ENCODE measurements at places on chromosomes 13 and 19.

DNA sequence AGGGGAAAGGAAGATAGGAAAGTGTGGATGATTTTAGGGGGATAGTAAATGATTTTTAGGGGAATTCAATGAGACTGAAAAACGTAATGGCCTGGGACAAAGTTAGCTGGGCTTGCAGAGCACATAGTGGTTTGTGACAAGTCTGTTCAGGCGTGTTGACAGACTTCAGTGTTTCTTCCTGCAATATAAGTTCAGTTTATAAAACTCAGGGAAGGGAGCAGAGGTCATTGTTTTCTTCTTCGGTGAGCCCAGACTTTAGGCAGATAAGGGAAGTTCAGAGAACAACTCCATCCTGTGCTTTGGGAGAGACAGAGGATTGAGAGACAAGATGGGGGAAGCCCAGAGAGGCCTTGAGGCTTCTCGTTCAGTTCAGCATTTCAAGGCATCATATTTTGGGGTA, 45.2 kb upstream of the SLC7A1 start:
- DNase-seq = no peak

DNA sequence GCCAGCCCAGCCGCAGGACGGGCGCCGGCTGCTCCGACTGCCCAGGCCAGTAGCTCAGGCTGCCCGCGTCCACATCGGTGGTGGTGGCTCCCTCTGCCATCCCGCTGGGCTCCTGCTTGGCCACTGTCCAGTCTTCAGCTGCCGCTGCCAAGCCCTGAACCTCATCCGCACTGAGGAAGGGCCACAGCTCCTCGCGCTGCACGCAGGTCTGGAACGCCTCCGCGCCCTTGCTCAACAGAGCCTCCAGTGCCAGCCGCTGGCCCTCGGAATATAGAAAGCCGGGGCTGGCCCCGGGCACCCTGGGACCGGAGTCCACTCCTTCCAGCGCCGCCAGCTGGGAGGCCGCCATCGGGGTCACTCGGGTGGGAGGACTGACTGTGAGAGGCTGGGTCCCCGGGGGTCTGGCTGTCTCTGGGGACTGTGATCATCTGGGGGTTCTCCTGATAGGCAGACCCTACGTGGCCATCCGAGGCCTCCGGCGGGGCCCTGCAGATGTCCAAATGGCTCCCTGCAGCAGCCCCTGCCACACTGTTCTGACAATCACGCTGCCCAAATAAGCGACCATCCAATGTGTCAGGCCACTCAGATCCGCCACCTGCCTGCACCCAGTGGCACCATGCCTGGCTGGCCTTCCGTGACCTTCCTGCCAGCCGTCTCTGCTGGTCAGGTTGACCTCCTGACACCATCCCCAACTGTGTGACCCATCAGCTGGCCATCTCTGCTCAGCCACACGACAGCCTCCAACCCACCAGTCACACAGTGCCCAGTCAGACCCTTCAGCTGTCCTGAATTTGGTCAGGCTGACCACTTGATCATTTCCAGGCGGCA, 1.6 kb downstream of the FAM83E start:
- no peak for DNase-seq

DNA sequence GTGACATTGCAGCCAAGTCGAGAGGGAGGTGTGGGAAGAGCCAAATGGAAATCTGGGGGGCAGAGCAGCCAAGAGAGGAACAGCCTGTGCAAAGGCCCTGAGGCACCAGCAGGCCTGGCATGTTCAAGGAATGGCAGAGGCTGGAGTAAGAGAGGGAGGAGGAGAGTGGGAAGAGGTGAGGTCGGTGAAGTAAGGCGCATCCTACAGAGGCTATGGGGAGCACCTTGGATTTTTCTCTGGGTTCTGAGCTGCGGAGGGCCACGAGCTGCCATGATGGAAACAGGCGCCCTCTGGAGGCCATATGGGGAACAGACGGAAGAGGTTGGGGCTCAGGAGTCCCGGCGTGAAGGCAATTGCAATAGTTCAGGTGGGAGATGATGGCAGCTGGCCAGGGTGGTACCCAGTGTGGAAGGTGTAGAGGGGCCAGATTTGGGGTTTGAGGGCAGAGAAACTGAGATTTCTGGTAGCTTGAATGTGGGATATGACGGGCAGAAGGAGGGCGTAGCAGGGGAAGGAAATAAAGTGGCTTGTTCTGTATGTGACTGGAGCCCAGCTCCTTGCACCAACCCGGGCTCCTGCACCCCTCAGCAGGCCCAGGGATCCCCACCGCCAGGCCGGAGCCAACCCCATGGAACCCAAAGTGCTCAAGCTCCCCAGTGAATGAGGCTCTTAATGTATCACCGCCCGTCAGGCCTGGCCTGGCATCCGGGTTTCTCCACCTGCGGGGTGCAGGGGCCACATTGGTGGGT, 20.5 kb upstream of the STRN4 start:
- peak; percentile 66 for DNase-seq

GRCh38 chr13:105915146-105915850, 620.2 kb downstream of the EFNB2 start:
- no peak for DNase-seq

GRCh38 chr19:6100284-6100915, 9.9 kb downstream of the RFX2 start:
- peak; percentile 38 for DNase-seq

- DNase-seq = no peak
Measured at GRCh38 chr13:108425056-108425455, 155.5 kb downstream of the TNFSF13B start.

GRCh38 chr19:11089254-11090013, at the start of gene LDLR:
Gene LDLR (plus strand): TSS chr19:11089463. CDS start chr19:11089549, 86 bp downstream.
- DNase-seq = peak; percentile 77

DNA sequence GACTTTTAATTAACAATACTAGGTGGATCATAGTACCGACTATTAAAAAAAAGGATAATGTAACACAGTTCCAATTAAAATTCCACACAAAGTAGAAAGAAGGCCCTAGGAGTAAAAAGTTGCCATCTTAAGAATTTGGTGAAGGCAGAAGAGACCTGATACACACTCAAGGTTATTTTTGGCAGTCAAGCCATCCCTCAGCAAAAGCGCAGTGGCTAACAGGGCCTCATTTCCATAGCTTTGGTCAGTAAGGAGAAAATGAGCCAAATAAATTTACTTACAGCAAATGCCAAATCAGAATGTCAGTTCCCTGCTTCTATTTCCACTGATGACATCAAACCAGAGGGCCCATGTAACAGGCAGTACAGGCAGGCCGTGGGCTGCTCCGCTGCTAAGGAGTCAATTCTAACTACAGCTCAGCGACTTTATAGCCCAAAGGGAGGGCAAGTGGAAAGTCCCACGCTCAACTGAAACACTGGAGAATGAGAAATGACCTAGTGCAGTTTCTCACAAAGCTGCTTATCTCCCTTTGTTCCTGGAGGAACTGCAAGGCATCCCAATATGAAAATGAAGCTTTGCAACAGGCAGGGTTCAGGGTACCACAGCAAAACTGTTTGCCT, 6.3 kb downstream of the ARGLU1 start:
- peak; percentile 42 for DNase-seq

DNA sequence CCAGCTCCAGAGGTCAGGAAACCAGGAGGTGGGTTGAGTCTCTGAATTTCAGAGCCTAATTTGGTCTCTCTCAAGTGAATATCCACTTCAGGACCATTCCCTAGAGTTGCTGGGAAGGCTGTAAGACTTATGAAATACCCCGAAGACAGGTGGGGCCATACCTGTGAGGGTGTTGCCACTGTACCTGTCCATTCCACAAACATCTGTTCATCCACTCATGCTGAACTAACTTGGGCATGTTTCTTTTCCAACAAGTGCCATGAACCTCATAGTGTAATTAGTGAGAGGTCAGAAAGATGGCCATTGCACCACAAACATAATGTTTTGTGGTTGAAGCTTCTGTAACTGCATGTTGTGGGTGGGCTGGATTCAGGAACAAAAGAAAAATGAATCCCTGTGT, 7.8 kb downstream of the ILF3 start:
- no peak for DNase-seq

DNA sequence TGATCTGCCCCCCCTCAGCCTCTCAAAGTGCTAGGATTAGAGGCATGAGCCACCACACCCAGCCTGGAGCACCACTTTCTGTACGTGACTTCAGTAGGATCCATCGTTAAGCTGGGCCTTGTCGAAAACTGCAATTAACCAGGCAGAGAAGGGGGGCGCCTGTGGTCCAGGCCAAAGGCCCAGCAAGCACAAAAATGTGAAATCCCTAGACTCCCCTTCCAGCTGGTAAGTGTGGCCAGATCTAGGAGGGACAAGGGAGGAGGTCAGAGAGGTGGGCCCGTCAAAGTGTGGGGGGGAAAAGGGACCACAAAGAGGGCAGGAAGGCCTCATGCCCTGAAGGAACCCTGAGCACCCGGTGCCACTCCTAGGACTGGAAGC, 13.8 kb downstream of the DDX39A start:
- peak; percentile 21 for DNase-seq

GRCh38 chr19:35512831-35513627, 420 bp downstream of the DMKN start:
- DNase-seq = no peak

GRCh38 chr13:74533226-74533625, 399.0 kb upstream of the KLF12 start:
- no peak for DNase-seq

GRCh38 chr13:59607780-59608233, 555.9 kb downstream of the DIAPH3 start:
- DNase-seq = no peak

DNA sequence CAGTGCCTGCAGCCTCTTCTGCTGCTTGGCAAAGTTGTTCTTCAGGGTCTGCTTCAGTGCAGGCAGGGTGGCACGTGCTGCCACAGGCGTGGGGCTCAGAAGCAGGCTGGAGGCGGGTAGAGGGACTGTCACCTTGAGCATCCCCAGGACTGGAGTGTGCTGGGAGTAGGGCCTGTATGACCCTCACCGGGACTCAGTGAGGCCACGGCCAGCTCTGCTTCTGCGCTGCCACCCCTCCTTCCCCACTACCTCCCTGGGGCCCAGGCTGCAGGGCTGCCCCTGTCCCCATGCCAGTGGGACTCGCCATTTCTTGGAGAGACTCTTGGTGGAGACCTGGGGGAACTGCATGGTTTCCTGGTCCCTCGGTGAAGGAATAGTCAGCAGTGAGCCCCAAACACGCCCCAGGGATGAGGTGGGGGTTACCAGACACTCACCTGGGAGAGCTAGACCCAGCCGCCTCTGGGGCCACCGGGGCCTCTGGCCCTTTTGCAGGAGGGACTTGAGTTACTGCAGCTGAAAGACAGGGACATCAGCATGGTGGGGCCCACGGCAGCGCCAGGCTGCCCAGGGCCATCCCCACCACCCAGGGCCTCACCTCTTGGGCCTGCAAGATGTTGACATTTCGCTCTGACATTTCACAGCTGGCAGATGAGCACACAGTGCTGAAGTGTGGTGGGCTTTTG, 29.9 kb downstream of the TUBA3C start:
- DNase-seq = no peak

- no peak for DNase-seq
Measured at GRCh38 chr13:96011291-96011872, 41.8 kb downstream of the UGGT2 start.

- DNase-seq = no peak
Measured at GRCh38 chr13:79602936-79603335, 122.0 kb downstream of the NDFIP2 start.

GRCh38 chr13:31896427-31896826, 135.1 kb upstream of the FRY start:
- DNase-seq = no peak

DNA sequence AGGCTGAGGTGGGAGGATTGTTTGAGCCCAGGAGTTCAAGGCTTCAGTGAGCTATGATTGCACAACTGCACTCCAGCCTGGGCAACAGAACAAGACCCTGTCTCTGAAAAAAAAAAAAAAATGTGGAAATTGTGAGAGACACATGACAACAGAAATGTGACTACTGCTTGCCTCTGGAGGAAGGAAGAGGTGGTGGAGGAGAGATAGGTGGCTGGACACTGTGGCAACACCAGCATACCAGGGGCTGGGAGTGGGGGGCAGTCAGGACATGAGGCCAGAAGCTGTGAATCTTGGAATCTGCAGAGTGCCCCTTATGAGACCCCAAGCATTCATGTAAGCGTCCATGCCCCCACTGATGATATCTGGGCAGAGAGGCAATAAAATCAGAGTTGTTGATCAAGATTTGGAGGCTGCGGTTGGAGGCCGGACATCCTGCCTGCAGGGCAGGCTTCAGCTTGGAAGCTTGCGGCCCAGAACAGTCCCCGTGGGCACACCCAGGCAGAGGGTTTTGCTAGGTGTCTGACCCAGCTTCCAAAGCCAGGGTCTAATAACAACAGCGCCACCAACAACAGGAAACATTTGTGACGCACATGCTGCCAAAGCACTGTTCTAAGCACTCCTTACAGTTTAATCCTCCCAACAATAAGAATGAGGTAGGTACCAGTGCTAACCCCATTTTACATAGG, 16.9 kb downstream of the FAM187B start:
- peak; percentile 60 for DNase-seq

All from stimulated activated CD4-positive, alpha-beta T cell treated with anti-CD3 and anti-CD28 coated beads, Interleukin-2, amount 100 ng/mL, for 24 hours (primary cell).